Effector CD4-positive, alpha-beta T cell (primary cell): ENCODE measurements at places on chromosomes 5 and 9.

- no peak for DNase-seq
Observed at GRCh38 chr5:158819840-158820620, 279.7 kb downstream of the EBF1 start.

DNA sequence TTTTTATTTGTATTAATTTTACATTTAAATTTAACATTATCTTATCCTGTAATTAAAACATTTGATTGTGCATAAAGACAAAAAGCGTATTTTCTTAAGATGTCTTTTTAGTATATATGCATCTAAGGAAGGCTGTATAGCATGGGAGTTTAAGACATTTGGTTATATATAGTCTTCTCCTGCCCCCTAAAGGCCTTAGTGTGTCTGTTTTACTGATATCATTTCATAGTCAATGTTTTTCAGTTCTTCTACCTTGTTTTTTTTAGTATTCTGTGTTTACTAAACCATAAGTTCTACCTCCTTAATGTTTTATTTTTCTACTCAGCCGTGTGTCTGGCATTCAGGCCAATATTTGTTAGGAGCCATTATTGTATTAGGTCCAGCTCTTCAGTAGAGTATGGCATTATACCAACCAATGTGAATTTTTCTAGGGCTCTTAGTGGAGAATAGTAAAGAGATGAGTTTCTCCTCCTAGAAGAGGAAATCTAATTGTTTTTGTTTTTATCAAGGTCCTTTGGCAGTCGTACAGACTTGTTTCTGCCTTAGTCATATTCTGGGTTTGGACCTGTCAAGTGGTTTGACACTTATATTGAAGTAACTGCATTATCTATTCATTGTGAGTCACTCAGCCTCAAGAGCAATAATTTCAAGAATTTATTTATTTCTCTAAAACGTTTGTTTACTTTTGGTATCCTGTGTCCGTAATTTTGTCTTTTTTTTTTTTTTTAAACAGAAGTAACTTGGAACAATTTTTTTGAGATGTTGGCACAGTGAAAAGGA, 74.8 kb downstream of the SLF1 start:
- DNase-seq = no peak

- no peak for DNase-seq
Observed at GRCh38 chr5:107592515-107592914, 78.2 kb downstream of the EFNA5 start.

DNA sequence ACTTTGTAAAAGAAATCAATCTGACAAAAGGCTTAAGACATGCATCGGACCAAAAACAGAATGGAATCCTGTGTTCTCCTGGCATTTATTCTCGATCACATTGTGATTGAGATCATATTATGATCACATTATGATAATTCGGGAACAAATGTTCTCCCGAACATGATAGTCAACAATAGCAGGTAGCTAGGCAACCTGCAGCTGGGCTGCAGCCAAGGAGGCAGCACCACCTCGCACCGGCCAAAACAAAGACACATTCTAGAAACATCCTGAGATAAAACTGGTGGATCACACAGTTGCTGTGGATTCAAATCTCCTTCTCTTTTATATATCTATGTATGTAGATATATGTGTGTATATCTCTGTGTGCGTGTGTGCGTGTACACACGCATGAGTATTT, 480.6 kb upstream of the CYLC2 start:
- DNase-seq = no peak

DNA sequence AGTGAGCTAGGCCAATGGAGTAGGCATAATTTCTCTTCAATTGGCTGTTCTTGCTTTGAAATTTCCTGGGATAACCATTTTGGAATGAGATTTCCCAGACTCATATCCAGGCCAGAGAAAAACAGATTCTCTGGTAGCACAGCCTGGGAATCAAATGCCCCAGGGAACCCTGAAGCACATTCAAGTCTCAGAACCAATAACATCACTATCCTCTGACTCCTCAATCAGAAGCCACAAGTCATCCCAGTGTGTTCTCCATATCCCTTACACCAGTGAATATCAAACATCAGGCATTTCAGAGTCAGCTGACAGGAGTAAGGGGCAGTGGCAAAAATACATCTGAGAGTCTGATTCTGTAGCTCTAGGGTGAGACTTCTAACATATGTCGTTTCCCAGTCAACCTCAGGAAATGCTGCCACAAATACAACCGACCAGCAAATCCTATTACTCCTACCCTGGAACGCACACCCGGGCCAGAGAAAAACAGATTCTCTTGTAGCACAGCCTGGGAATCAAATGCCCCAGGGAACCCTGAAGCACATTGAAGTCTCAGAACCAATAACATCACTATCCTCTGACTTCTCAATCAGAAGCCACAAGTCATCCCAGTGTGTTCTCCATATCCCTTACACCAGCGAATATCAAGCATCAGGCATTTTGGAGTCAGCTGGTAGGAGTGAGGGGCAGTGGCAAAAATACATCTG, 537.7 kb upstream of the NMUR2 start:
- no peak for DNase-seq

GRCh38 chr5:3024554-3024953, 273.1 kb upstream of the IRX2 start:
- DNase-seq = no peak

GRCh38 chr5:4563400-4563799, 576.7 kb upstream of the ADAMTS16 start:
- no peak for DNase-seq

- DNase-seq = no peak
Observed at GRCh38 chr5:71924980-71925379, 182.3 kb upstream of the MAP1B start.

- no peak for DNase-seq
Observed at GRCh38 chr5:1202026-1202797, 817 bp downstream of the SLC6A19 start.

DNA sequence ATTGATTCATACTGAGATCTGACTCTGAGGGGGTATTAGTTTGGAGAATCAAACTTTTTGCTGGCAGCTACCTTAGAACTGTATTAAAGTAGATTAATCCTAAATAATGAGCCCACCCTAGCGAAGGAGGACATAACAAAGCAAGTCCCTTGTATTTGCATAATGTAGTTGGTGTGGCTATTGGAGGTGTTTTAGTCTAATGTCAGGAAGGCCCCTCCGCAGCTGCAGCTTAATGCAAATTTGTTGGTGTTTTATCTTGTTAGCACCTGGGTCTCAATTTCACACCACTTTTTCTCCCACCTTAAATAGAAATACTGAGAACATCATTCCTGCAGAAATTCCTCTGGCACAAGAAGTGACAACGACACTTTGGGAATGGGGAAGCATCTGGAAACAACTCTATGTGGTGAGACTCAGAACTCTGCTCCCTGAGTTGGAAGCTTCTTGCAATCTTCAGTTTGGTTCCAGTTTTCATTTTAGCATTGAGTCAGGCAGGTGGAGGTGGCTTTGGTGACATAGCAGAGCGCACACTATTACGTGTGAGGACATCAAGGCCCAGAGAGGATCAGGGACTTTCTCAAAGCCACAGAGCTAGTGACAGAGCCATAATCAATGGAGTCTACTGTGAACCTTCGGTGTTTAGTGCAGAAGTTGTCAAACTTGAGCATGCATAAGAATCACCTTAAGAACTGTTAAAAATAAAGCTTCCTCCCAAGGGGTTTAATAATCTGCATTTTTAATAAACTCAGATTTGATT, 33.9 kb downstream of the DOCK2 start:
- no peak for DNase-seq

GRCh38 chr5:9197881-9198260, 348.0 kb downstream of the SEMA5A start:
- DNase-seq = no peak

GRCh38 chr5:61675015-61675692, 343.1 kb downstream of the ZSWIM6 start:
- DNase-seq = no peak

DNA sequence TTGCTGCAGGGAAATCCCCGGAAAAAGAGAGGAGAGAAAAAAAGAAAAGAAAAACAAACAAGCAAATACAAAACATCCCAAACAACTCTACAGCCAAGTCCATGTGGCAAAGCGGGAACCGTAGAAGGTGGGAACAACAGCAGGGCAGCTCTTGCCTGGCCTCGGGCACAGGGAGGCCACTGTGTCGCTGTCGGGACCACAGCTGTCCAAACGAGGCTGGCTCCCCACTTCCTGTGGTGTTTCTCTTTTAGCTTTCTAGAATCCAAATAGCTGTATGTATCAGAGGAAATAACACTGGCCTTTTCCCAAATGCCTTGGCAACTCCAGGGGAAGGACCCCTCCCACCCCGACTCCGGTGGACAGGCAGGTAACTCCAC, 41.6 kb upstream of the EQTN start:
- no peak for DNase-seq

DNA sequence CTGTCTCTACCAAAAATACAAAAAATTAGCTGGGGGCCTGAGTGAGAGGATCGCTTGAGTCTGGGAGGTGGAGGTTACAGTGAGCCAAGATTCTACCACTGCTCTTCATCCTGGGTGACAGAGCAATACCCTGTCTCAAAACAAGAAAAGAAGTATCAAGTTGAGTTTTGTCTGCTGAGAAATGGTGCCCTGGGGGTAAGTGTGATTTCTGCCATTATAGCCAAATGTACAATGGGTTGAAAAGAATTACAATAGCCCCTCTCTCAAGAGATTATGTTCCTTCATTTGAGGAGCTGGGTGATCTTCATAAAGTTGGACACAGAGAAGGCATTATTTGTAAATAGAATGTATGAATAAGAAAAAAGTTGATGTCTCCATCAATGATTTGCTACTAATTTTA, 189.4 kb downstream of the GOLPH3 start:
- DNase-seq = no peak

DNA sequence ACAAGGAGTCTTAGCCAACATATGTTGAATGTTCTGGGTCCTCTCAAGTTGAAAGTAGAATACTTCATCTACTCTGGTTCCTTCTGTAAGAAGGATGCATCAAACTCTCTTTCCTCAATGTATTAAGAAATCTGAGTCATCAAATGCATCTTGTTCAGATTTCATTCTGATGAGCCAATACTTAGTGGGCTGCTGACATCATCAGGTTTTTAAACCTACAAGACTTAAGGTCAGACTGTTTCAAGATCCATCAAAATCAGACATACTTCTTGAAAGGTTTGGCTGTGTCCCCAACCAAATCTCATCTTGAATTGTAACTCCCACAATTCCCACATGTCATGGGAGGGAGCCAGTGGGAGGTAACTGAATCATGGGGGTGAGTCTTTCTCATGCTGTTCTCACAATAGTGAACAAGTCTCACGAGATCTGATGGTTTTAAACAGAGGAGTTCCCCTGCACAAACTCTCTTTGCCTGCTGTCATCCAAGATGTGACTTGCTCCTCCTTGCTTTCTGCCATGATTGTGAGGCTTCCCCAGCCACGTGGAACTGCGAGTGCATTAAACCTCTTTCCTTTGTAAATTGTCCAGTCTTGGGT, 168.8 kb downstream of the RAPGEF6 start:
- DNase-seq = no peak

DNA sequence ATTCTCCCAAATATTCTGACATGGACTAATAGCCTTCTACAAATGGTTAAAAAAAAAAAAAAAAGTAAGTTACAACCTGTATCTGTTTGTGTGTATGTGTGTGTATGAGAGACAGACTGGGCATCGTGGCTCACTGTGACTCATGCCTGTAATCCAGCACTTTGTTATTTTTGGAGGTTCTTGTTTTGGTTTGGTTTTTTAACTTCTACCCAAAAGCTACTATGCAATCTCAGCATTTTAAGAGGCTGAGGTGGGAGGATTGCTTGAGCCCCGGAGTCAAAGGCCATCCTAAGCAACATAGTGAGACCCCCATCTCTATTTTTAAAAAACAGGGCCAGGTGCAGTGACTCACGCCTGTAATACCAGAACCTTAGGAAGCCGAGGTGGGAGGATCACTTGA, 17.6 kb upstream of the HAVCR1 start:
- DNase-seq = no peak

DNA sequence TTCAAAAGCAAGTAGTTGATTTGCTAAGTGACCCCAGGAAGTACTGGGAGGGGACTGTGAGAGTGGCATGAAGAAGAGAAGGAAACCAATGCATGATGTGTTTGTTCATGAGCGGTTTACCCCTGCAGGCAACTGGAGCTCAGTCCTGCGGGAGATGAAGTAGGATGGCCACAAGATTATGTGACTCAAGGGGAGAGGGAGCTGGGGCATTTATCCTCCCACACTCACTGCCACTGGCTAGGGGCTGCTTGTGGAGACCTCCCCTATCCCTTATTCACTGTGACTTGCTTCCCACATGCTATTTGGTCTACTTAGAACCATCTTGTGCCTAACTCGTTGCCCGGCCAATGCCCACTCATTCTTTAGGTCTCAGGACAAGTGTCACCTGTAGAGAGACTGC, 60.6 kb upstream of the TRIO start:
- DNase-seq = no peak

GRCh38 chr9:26974927-26975326, 18.7 kb downstream of the IFT74 start:
- no peak for DNase-seq

GRCh38 chr9:35948451-35948850, 9.5 kb downstream of the OR2S2 start:
- DNase-seq = no peak

DNA sequence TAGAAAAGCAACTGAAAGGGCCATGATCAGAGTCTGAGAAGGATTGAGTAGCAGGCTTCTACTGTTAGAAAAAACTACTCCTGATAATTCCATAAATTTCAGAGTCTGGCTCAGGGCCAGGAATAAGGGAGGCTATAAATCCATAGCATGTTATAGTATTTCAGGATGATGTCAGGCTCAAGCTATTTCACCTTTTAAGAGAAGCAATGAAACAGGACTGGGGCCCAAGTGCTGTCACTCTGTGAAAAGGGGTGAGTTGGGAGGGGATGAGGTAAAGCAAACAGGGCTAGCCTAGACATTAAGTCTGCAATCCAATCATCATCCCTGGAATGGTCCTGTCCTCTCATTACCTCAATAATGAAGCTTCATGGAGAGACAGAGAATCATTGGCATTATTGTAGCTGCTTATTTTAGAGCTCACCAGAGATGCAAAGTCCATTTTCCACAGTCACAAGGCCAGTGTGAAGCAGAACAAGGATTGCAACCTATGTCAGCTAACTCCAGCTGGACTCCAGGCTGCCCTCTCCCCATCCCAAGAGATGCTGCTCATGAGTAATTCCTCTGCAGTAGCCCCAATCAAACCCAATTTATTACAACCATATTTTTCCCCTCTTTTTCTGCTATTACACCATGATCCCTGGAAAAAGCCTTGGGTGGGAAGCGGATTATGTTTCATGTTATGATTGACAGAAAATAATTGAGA, 56.0 kb downstream of the PAPPA start:
- DNase-seq = no peak

- DNase-seq = no peak
Observed at GRCh38 chr9:133558191-133559126, 24.0 kb downstream of the ADAMTSL2 start.

DNA sequence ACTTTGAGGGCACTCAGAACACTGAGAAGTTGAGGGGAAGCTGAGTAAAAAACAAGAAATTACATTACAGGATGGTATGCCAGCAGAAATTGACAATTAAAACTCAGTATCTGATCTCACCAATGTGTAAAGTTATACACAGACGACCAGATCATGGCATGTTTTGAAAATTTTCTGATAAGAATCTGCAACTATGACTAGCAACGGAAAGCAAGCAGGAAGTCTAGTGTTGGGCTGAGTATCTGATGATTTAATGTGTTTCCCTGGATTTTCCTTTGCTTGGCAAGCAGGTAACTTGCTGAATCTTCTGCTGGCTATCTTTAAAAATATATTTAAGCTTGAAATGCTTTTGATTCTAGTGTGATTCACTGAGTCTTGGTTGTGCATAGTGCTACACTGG, 5.2 kb upstream of the GCNT4 start:
- no peak for DNase-seq
